ENCODE measurements at places on chromosomes 4 and X. TPM values are rescaled to one million over a fixed set of nuclear protein-coding genes. Genes with fewer than 3 reads are reported as not detected.

HTRA3 gene
- 48.5 TPM for total RNA-seq

GASK1B gene
- 61.5 TPM for total RNA-seq

DNA sequence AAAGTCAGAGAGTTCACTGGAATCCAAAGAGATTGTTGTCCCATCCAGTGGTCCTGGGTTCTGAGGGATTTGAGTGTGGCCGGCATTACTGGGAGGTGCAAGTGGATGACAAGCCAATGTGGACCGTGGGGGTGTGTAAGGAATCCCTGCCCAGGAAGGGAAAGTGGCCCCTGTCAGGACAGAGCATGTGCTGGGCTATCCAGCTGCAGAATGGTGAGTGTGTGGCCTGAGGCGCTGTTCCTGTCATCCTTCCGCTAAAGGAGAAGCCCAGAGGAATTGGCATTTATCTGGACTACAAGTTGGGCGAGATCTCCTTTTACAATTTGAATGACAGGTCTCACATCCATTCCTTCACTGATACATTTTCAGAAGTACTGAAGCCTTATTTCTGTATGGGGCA lies 20.4 kb upstream of the TRIM60 start:
- DNase-seq = no peak

DNA sequence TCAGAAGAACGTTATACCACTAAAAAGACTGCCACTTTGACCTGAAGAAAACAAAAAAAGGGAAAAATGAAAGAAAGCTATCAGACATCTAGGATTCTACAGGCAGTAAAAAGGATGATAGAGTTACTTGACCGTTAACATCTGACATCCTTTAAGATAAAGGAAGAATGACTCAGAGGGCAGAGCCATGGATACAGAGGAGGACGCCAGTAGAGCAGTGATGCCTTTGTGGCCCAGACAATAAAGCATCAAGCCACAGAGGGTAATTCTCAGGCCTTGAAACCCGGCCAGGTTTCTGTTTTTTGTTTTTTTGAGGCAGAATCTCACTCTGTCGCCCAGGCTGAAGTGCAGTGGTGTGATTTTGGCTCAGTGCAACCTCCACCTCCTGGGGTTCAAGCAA lies 9.5 kb upstream of the BEX1 start:
- DNase-seq = no peak

DNA sequence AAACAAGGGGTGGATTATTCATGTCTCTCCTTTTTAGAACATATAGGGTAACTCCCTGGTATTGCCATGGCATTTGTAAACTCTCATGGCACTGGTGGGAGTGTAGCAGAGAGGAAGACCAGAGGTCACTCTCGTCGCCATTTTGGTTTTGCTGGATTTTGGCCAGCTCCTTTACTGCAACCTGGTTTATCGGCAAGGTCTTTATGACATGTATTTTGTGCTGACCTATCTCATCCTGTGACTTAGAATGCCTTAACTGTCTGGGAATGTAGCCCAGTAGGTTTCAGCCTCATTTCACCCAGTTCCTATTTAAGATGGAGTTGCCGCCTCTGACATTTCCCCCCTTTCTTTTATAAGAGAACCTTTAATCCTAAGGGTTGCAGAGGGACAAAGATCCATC lies 45.8 kb downstream of the MGST2 start:
- DNase-seq = peak; percentile 22

- no peak for DNase-seq
Observed at GRCh38 chrX:136735601-136736000, 45.1 kb downstream of the ARHGEF6 start.

- no peak for DNase-seq
Observed at GRCh38 chr4:142824368-142824767, 21.7 kb downstream of the INPP4B start.

- no peak for DNase-seq
Observed at GRCh38 chrX:150044556-150044955, 106.3 kb upstream of the EOLA2 start.

GRCh38 chr4:151100531-151100930 lies 1.1 kb downstream of the RPS3A start:
- no peak for DNase-seq

DNA sequence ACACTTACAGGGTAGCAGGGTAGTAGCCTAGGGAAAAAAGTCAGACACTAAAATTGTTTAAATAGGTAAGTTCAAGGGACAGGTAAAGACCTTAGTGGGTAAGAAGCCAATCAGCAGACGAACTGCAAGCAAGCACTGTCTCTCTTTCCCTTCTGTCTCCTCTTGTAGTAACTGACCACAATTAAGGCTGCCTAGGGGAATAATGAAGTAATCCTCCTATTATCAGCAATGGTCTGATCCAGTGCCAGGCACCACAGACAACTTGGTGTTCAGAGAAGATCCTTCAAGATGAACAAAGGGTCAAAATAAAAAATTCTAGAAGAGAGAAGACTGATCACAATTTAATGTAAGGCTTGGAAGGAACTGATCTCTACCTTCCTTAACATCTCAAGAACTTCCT lies 62.9 kb downstream of the ELOVL6 start:
- DNase-seq = no peak

- no peak for DNase-seq
Observed at GRCh38 chr4:124540014-124540413, 172.5 kb downstream of the ANKRD50 start.

GRCh38 chrX:2708021-2708420 lies 16.9 kb downstream of the CD99 start:
- DNase-seq = no peak
